Upper lobe of left lung (tissue), 6 donors: ENCODE measurements at places on chromosomes 16 and 17.
A peak's percentile ranks its signal among the peaks of the same experiment; 100 is the strongest.

DNA sequence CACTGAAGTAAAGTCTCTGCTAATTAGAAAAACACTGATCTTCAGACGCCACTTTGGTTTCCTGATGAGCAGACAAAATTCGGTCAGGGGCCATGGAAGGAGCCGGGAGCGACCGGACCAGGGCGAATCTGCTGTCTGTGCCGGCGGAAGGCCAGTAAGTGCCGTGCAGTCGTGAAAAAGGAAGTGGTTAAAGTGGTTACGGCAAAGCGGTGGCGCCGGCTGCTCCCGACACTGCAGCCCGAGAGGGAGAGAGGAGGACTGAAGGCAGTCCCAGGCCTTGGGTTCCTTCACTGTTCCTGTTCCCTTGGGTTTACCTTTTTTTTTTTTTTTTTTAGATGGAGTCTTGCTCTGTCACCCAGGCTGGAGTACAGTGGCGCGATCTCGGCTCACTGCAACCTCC is 17.3 kb upstream of the HEXD start:
- DNase-seq: peak; percentile 81

- DNase-seq: peak; percentile 35
Measured at GRCh38 chr17:82767041-82767754, 15.3 kb downstream of the TBCD start.

- no peak for DNase-seq
Measured at GRCh38 chr17:50803676-50804075, 31.7 kb upstream of the WFIKKN2 start.

DNA sequence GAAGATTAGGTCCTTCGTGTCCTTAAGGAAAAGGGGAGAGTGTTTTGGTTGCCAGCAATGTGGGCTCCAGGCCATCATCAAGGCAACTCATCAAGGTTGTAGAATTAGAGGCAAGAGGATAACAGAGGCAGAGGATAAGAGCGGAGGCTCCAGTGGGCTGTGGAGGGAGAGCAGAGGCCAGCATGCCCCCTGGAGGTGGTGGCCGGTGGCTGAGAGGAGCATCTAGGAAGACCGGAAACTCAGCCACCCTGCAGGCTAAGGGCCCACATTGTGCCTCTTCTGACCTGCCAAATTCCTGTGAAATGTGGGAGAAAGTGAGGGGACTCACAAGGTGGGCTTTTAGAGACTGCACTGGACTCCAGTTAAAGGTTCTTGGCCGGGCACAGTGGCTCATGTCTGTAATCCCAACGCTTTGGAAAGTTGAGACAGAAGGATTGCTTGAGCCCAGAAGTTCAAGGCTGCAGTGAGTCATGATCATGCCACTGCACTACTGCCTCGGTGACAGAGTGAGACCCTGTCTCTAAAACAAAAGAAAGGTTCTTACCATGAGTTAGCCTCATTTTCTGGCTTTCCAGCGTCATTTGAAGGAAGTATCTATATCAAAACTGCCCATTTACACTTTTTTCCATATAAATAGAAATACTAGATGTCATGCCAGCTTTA is 62.7 kb upstream of the ADORA2B start:
- DNase-seq: no peak

- peak; percentile 60 for DNase-seq
Measured at GRCh38 chr17:76485569-76485968, 15.7 kb downstream of the RHBDF2 start.

DNA sequence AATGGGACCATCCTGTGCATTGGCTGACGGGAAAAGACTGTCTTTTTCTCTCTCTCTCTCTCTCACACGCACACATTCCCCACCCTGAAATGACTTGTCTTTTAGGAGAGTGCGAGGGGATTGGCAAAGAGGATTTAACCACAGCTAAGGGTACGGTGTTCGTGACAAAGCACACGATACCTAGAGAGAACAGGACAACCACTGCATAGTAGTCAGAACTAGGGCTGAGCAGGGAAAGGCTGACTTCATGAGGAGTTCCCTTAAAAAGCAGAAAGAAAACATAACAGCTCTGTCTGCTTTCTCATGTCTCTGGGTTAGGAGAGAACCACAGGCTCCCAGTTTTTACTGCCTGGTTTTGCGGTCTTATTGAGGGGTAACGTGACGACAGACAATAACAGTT is 742.8 kb upstream of the SOX9 start:
- no peak for DNase-seq

GRCh38 chr17:80352216-80352895 is 62.6 kb upstream of the ENDOV start:
- DNase-seq: no peak

GRCh38 chr17:6388416-6388815 is 46.5 kb downstream of the AIPL1 start:
- DNase-seq: no peak

DNA sequence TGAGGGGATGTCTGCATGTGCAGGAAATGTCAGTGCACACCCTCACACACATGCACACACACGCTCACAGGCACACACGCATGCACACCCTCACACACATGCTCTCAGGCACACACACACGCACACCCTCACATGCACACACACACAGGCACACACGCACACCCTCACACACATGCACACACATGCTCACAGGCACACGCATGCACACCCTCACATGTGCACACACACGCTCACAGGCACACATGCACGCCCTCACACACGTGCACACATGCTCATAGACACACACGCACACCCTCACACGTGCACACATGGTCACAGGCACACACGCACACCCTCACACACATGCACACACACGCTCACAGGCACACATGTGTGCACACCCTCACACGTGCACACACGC is 77.6 kb upstream of the ZNF469 start:
- no peak for DNase-seq

GRCh38 chr17:45394913-45395568 is 37.6 kb downstream of the ARHGAP27 start:
- no peak for DNase-seq

GRCh38 chr17:50613007-50613992 is 21.4 kb upstream of the ABCC3 start:
- DNase-seq: no peak

DNA sequence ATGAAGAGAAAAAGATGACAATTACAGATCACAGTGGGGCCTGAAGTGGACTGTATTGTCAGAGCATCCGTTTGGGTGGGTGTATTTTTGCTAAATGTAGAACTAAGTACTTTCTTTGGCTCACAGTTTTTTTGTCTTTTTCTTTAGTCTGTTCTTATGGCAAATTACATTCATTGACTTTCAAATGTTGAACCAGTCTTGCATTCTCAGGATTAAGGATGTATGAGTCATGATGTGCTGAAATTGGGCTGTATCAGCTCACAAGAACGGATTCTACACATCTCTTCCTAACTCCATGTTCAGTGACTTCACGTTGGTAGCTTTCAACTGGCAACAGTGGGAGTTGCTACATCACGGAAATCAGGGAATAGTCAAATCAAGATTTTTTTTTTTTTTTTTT is 66.5 kb downstream of the TEX2 start:
- no peak for DNase-seq

- DNase-seq: no peak
Measured at GRCh38 chr17:59365383-59365981, 34.0 kb downstream of the YPEL2 start.

GRCh38 chr16:11634312-11634711 is 33.9 kb upstream of the SNN start:
- no peak for DNase-seq

- no peak for DNase-seq
Measured at GRCh38 chr17:30942308-30943079, 20.7 kb downstream of the ADAP2 start.

GRCh38 chr16:81652798-81653505 is 126.1 kb upstream of the PLCG2 start:
- DNase-seq: peak; percentile 64

DNA sequence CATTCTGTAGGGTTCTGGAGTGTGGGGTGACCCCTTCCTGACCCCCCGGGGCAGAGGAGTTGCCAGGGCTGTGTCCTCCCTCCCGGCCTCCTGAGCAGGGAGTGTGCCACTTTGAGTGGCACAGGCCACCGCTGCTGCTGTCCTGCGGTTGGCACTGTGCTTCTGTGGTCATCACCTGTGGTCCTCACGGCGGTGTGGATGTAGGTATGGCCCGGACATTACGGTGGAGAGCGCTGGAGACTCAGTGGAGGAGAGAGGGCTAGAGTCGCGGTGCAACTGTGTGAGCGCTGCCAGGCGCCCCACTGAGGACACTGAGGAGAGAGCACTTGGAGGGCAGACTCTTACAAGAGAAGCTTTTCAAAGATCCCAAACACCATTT is 39.1 kb downstream of the PGS1 start:
- no peak for DNase-seq

DNA sequence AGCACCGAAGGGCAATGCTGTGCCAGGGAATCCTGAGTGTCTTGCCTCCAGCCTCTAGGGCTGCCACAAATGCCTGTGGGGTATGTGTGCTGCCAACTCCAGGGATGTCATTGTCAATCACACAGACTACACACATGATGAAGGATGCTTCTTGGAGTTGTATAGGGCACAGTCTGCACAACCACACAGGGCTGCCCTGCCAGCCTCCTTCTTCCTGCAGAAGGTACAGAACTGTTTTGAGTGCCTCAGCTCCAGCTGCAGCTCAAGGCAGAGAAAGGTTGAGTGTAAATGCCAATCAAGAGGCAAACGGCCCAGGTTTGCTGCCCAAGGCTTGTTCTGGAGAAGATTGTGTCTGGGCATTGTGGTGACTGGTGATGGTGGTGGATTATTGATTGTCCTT is 15.6 kb downstream of the SCNN1B start:
- no peak for DNase-seq

DNA sequence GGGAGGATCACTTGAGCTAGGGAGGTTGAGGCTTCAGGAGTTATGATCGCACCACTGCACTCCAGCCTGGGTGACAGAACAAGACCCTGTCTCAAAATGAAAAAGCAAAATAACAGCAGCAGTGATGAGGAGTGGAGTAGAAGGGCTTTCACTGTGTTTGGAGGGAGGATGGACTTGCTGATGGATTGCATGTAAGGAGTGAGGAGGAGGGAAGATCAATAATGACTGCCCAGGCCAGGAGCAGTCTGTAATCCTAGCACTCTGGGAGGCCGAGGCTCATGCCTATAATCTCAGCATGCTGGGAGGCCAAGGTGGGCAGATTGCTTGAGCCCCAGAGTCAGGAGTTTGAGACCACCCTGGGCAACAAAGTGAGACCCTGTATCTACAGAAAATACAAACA is 14.8 kb upstream of the CNEP1R1 start:
- no peak for DNase-seq

GRCh38 chr17:3655766-3656165 is 12.6 kb downstream of the TAX1BP3 start:
- no peak for DNase-seq

- DNase-seq: no peak
Measured at GRCh38 chr16:69589434-69590269, 23.9 kb downstream of the NFAT5 start.

DNA sequence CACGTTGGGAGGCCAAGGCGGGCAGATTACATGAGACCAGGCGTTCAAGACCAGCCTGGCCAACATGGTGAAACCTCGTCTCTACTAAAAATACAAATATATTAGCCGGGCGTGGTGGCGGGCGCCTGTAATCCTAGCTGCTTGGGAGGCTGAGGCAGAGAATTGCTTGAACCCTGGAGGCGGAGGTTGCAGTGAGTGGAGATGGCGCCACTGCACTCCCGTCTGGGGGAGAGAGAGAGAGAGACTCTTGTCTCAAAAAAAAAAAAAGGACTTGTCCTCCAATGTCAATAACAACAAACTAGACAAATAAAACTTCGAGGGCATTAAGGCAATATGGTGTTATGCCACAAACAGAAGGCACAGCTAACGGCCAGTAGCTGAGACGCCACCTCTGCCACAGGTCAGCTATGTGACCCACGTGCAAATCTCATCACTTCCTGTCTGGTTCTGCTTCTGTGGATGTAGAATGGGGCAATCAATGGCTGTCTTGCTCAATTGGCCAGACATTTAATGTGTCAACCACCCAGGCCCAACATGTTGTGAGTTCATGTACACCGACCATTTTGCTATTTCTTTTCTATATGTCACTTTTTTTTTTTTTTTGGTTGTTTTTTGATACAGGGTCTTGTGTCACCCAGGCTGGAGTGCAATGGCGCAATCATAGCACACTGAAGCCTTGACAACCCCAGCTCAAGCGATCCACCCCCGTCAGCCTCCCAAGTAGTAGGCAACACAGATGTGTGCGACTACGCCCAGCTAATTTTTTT is 834 bp upstream of the TXNDC11 start:
- DNase-seq: peak; percentile 86

- peak; percentile 87 for DNase-seq
Measured at GRCh38 chr16:11386791-11387546, 41.7 kb downstream of the RMI2 start.

DNA sequence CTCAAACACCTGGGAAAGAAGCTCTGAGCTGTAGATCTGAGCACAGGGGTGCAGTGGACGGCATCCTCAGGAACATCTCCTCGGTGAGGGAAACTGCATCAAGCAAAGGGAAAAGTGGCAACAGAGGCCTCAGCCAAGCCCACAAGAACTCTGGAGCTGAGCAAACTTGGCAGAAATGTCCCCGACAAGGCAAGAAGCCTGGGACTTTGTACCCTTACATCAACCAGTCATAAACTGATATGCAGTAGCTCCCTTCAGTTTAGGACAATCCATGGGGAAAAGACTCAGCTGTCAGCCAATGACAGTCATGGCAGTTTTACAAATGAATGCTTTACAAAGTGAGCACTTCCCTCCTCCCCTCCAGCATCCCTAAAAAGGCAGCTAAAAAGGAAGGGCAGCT is 210.0 kb upstream of the DYNLRB2 start:
- DNase-seq: no peak

DNA sequence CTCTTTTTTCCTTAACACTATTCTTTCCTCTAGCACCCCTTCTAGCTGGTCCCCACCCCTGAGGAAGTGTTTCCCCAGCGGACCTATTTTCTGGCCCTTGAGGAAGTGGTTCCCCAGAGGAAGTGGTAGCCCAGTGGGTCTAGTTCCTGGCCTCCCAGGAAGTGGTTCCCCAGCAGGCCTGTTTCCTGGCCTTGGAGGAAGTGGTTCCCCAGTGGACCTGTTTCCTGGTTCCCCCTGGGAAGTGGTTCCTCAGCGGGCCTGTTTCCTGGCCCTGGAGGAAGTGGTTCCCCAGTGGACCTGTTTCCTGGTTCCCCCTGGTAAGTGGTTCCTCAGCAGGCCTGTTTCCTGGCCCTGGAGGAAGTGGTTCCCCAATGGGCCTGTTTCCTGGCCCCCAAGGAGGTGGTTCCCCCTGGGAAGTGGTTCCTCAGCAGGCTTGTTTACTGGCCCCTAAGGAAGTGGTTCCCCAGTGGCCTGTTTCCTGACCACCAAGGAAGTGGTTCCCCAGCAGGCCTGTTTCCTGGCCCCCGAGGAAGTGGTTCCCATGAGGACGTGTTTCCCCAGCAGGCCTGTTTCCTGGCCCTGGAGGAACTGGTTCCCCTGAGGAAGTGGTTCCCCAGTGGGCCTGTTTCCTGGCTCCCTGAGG is 58.3 kb downstream of the NTN1 start:
- DNase-seq: no peak
